Stimulated activated CD8-positive, alpha-beta memory T cell treated with anti-CD3 and anti-CD28 coated beads, Interleukin-7, amount 100 ng/mL, for 4 hours (primary cell): ENCODE measurements at places on chromosomes 5 and 9.

DNA sequence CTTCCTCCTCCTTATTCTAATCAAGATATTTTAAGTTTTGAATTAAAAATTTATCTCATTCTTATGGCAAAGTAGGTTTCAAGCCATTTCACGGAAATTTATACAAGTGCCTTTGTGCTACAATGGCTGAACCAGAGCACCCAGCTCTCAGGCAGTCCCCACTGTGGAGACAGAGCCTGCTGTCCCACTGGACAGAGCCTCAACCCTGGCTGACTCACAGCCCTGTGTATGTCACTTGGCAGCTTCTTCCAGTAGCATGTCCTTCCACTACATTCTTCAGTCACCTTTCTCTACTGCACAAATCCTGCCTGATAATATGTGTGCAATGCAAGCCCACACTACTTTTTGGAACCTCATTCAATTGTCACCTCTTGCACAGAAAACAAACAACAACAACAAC lies 253.1 kb downstream of the PDE4D start:
- no peak for DNase-seq

- DNase-seq = no peak
Observed at GRCh38 chr9:74804018-74804385, 83.7 kb downstream of the TRPM6 start.

- no peak for DNase-seq
Observed at GRCh38 chr9:109590966-109591365, 92.9 kb upstream of the PTPN3 start.

- DNase-seq = no peak
Observed at GRCh38 chr5:157476702-157477408, 16.8 kb downstream of the NIPAL4 start.

- DNase-seq = no peak
Observed at GRCh38 chr9:30661925-30662324, 1722.5 kb upstream of the ACO1 start.

GRCh38 chr5:137278476-137278875 lies 220.7 kb downstream of the SPOCK1 start:
- DNase-seq = no peak

DNA sequence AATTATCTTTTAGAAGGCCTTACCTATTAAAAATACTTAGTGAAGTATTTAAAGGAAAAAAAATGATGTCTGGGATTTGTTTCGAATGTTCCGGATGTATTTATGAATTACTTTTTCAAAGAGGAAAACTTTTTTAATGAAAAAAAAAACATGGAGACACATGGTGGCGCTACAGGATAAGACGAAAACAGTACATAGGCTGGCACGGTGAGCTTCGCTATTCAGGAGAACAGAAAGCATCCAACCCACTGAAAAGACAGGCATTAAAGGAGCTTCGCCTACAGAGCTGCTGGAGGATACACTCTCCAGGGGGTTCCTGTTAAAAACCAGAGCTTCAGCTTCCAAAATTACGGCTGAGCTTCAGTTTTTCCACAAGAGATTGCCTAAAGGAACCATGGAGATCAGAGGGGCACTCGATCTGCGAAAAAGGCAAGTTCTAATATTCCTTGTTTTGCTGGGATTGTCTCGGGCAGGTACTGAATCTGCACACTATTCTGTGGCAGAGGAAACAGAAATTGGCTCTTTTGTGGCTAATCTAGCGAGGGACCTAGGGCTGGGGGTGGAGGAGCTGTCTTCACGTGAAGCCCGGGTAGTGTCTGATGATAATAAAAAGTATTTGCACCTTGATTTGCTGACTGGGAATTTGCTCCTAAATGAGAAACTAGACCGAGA lies at the start of gene PCDHB14:
Gene PCDHB14 (plus strand): TSS at position 232 of the 672 bp plus-strand sequence. CDS start 163 bp downstream, at position 395.
- no peak for DNase-seq

DNA sequence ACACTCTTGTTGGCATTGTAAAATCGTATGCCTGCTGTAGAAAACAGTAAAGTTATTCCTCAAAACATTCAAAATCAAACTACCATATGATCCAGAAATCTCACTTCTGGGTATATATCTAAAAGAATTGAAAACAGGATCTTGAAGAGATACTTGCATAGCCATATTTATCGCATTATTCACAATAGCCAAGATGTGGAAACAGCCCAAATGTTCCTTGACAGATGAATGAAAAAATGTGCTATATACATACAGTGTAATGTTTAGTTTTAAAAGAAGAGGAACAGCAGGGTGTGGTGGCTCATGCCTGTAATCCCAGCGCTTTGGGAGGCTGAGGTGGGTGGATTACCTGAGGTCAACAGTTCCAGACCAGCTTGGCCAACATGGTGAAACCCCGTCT lies 234.1 kb upstream of the DAB2 start:
- DNase-seq = no peak

DNA sequence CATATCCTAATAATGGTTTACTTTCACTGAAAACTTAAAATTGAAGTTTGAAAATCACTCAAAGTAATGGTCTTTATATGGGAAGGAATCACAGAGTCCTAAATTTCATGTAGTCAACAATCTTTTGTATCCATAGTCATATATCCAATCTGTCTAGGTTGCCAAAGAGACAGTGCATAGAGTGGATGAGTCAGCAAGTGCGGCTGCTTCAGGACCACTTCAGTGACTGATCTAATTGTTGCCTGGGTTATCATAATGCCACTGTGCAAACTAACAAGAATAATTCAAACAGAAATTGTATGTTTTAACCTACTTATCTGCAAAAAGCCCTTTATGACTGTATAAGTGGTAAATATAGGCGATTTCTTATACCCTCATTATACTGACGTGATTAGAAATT lies 211.3 kb upstream of the PRR16 start:
- DNase-seq = no peak

DNA sequence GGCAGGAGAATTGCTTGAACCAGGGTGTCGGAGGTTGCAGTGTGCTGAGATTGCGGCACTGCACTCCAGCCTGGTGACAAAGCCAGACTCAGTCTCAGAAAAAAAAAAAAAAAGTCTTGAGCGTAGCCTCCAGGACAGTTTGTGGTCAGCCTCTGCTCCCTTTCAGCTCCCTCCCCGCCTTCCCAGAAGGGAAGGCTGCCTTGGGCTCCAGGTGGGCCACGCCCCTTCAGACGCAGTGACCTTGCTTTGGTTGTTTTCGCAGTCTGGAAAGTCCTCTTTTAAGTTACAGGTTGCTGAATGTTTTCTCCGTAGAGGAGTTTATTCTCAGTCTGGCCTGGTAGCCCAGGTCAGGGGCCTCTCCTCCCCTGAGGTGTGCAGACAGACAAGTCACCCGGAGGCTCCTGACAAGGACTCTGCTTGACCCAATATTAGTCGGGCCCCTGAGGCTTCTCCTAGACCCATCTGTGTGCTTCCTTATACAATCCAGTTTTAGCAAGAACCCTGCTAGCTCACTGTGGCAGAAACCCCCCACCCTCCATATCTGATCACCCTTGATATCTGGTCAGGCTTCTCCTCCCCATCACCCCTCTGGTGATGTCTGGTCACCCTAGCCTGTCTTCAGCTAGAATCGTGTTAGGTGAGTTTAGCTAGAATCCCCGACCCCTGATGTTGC lies 31.6 kb upstream of the N4BP3 start:
- no peak for DNase-seq

- DNase-seq = no peak
Observed at GRCh38 chr9:117744369-117744768, 40.2 kb downstream of the TLR4 start.

DNA sequence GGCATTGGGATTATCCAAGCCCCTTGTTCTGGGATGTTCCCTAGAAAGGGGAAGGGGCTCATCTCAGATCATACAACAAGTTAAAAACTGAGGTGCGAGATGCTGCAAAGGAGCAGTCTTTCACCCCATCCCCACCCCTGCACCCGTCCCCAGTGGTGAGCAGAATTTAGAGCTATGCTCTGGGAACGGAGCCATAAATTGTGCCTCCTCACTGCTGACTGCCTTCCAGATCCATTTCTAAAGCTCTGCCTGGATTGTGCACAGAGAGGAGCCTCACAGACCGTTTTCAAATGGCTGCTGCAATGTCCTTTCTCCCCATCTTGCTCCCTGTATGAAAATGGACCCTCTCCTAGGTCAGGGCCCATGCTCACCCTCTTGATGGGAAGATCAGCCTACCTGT lies 8.3 kb downstream of the SLC25A48 start:
- DNase-seq = no peak

- DNase-seq = no peak
Observed at GRCh38 chr9:77954013-77954665, 77.5 kb downstream of the GNAQ start.

DNA sequence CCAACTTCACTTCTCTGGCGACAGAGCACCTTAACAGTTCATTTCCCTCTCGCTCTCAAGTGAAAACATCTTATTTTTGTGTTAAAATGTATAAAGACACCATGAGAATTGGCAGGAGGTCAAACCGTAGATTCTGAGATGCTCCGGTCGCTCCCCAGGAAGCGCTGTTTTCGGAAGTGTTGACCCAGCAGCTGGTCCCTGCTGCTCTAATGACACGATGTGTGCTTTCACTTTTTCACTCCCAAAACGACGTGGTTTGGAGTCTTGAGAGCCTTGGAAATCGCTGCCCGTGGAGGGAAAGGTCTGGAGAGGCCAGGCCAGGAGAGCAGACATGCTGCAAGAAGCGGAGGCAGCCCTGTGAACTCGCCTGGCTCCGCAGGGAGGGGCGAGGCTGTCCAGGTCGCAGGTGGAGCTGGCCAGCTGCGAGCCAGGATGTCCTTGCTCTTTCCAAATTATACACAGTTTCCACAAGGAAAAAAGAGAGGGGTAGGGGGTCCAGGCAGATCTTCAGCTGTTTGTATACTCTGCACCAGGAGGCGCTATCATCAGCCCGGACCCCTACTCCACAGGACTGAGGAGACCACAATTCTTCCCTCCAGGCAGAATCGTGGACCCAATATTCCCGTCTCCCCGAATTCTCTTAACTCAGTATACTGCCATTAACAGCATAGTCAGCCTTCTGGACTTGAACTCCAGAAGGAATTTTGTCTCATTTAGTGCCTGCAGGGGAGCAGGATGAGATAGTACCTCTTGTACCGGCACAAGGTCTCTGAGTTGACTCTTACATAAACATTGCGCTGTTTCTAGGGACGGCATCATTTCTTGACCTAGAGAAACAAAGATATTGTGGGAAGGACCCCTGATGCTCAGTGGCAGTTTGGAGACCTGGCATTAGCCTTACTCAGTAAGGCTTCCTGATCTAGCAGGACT lies 248.6 kb upstream of the ANKRD55 start:
- DNase-seq = no peak

- no peak for DNase-seq
Observed at GRCh38 chr5:132205385-132206125, 22.1 kb downstream of the P4HA2 start.

DNA sequence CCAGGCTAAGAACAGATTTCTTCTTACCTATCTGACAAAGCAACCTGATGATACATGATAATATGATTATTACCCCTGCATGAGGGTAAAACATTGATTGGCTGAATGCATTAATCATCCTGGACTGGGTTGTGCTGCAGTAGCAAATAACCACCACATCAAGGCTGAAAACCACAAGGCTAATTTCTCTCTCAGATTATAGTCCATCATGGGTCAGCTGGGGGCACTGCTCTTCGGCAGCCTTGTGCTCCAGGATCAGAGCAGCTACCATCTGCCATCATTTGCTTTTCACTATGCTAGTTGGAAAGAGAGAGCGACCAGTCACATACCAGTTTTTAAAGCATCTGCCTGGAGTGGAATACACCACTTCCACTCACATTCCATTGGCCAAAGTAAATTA lies 383.5 kb downstream of the RASEF start:
- no peak for DNase-seq

GRCh38 chr5:136064510-136064909 lies 35.7 kb downstream of the TGFBI start:
- DNase-seq = no peak

- DNase-seq = no peak
Observed at GRCh38 chr9:115673599-115673998, 480.0 kb upstream of the PAPPA start.

GRCh38 chr9:101510459-101510858 lies 23.2 kb upstream of the RNF20 start:
- DNase-seq = no peak

DNA sequence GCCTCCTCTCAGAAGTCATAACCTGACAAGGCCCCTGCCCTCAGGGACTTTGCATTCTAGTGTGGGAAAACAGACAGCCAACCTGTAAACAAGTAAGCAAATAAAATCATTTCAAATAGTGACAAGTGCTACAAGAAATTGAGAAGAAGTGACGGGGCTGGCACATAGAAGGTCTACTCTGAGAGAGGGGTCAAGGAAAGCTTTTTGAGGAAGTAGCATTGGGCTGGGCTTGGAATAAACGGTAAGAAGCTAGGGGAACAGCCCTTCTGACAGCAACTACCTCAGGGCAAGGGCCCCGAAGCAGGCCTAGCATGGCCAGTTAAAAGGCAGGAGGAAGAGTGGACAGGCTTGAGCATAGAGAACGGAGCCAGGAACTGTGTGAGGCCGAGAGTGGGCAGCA lies 4.8 kb upstream of the SLC2A8 start:
- no peak for DNase-seq

DNA sequence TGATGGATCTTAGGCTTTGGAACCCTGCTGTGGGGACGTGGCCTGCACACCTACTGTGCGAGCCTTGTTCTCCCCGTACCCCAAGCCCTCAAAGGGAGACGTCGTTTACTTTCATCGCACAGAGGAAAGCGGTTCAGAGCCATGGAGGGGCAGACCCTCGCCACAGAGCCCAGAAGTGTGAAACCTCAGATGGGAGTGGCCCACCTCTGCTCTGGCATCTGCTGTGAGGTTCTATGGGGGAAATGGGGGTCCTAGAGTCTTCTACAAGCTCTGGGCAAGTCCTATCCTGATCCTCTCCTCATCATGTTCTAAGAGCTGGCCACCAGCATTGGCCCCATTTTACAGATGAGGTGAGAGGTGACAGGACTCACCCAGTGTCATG lies 3.7 kb upstream of the RNF44 start:
- no peak for DNase-seq

- DNase-seq = no peak
Observed at GRCh38 chr5:91291628-91292569, 91.2 kb downstream of the ARRDC3 start.

- DNase-seq = no peak
Observed at GRCh38 chr5:151487544-151487943, 40.1 kb downstream of the SLC36A1 start.

- DNase-seq = no peak
Observed at GRCh38 chr9:32811246-32811645, 27.9 kb downstream of the TMEM215 start.

GRCh38 chr5:140725799-140726471 lies 25.7 kb downstream of the ZMAT2 start:
- DNase-seq = peak; percentile 50

GRCh38 chr5:125536582-125536981 lies 790.1 kb upstream of the ZNF608 start:
- no peak for DNase-seq
